Inflammatory macrophage treated with lipopolysaccharide for 4 hours (primary cell): ENCODE measurements at places on chromosomes 2 and 18.

GRCh38 chr2:31137211-31138036 lies 816 bp downstream of the GALNT14 start:
- DNase-seq, result peak; percentile 3

GRCh38 chr2:139917690-139918384 lies 1137.6 kb upstream of the NXPH2 start:
- DNase-seq, result no peak

DNA sequence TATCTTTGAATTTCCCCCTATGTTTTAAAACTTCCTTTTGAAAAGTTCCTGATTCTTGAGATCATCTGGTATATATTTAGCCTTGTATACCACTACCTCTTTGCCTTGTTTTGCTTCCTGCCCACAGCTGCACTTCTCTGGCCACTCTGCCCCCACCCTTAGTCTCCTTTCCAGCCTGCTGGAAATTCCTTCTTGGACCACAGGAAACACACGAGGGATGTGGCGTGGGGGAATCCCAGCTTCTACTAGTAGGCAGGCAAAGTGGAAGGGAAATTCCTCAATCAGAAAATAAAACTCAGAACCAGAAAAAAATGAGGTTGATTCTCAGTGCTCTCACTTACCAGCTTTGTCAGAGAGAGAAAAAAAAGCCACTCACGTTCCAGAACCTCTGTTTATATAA lies 13.4 kb downstream of the IL18RAP start:
- peak; percentile 41 for DNase-seq

DNA sequence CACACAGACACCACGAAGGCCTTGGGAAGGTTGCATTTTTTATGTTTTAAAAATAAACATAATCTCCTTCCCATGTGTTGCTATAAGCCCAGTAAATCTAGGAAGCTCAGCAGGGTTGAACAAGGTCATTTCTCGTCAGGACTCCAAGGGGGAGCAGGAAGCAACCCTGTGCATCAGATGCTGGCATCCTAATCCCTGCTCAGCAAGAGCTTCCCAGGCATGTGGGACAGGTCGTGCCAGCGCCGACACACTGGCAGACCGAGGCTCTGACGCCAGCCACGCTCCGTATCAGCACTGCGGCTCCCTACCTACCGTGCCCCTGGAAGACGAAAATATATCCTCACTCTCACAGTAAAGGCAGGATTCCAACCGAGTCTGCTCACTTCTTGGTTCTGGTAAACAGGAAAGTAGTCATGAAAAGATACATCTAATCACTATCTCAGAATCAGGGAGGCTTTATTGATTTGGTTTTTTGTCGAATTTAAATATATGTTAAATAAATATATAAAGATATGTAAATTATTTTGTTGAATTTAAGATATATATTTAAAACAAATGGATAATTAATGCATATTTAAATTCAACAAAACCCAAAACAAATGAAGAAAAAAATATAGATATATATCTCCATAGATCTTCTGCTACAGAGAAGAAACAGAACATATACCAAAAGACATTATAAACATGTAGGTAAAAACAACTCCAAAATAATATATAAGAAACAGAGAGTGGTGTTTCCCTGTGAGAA lies 61.4 kb downstream of the TXNL1 start:
- DNase-seq, result no peak

DNA sequence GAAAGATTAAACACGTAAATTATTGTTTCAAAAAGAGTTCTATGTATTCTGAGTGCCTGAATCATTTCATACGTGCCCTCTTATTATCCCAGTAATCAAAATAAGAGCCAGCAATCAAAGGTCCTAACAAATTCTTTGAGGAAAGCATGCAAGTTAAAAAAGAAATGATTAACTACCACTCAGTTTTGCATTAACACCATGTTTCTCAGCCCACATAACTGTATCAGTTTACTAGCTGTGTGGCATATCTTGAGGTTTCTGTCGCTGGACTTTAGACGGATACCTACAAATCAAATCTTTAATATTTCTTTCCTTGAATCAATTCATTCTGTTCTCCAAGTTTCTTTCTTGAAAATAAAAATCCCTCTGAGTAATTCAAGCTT lies 668.9 kb upstream of the CHAC2 start:
- DNase-seq, result no peak

DNA sequence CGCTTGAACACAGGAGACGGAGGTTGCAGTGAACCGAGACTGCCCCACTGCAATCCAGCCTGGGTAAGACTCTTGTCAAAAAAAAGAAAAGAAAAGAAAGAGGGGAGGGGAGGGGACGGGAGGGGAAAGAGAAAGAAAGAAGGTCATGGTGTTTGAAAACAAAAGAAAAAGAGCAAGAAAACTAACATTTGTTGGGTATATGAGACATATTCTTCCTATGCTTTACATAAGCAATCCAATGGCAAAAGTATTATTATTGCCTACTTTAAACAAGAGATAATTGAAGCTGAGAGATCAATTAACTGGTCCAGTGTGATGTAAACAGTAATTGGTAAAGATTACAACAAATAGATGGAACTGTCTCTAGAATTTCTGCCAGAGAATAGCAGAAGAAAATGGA lies 157.3 kb downstream of the ZRANB3 start:
- DNase-seq, result no peak

DNA sequence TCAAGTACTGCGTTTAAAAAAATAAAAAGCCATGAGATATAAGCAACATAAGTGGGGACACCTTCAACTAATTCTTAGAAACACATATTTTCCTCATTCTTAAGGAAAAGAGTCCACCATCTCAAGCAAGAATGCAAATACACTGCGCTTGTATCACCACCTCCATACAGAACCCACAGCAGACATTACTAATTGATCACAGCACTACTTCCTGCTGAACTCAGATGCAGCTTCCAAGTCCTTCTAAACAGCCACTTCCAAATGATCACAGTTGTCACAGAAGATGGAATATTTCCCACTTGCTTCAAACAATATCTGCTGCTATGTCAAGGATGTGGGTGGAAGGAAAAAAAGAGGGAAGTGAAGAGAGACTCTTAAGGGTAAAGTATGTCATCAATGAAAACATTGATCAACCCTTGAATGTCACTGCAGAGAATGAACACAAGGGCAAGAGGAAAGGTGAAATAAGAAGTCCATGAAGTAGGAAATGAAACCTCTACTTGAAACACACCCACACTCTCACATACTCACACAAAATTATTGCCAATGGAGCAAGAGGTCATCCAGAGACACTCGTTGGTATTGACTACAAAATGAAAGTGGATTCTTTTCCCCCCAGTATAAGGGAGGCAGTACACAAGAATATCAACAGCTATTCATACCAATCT lies 22.1 kb downstream of the TGFA start:
- DNase-seq, result peak; percentile 94

DNA sequence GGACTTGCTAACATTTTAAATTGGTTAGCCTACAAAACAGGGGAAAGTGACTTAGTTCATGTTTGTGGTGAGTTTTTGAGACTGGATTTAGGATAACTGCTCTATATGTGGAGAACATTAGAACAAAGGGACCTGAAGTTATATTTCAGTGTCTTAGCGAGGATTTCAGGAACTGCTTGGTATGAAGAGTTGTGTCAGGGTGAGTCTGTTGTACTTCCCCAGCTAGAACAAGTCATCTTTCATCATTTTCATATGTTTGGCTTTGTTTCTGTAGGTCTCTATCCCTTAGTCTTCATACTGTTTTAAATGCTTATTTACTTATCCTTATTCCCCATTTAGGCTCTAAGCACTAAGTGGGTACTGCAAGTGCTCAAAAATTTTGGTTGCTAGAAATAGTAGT lies 41.9 kb downstream of the KCMF1 start:
- peak; percentile 75 for DNase-seq

- peak; percentile 91 for DNase-seq
Measured at GRCh38 chr2:57894381-57894780, 152.2 kb upstream of the VRK2 start.

DNA sequence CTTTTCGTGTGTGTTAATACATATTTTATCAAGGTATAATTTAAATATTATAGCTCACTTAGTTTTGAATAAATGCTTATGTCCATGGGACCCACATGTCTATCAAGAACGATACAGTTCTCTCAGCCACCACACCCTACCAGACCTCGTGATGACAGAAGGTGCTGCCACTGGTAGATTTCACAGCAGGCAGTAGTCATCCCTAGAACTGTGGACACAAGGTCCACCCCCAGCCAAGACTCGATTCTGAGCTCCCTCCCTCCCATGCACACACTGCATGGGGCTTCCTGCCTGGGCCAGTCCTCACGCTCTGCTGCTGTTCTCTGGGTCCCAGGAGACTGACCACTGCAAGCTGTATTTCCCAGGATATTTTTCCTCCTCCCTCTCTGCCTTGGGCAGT lies 26.5 kb upstream of the CREB1 start:
- peak; percentile 88 for DNase-seq

- DNase-seq, result no peak
Measured at GRCh38 chr2:64785245-64785644, 131.5 kb upstream of the SERTAD2 start.

GRCh38 chr18:46562674-46563192 lies 94.3 kb downstream of the LOXHD1 start:
- DNase-seq, result no peak

- no peak for DNase-seq
Measured at GRCh38 chr2:39176997-39177396, 56.1 kb upstream of the SOS1 start.

- no peak for DNase-seq
Measured at GRCh38 chr2:29224693-29225551, 109.7 kb downstream of the CLIP4 start.

GRCh38 chr2:127176371-127177311 lies 43.5 kb downstream of the CYP27C1 start:
- DNase-seq, result peak; percentile 82

- peak; percentile 11 for DNase-seq
Measured at GRCh38 chr2:148565272-148565894, 79.2 kb upstream of the EPC2 start.

- no peak for DNase-seq
Measured at GRCh38 chr2:114614592-114614991, 172.2 kb downstream of the DPP10 start.

- DNase-seq, result no peak
Measured at GRCh38 chr2:134739236-134739878, 20.6 kb upstream of the TMEM163 start.

- no peak for DNase-seq
Measured at GRCh38 chr2:158743466-158743865, 51.7 kb upstream of the DAPL1 start.

DNA sequence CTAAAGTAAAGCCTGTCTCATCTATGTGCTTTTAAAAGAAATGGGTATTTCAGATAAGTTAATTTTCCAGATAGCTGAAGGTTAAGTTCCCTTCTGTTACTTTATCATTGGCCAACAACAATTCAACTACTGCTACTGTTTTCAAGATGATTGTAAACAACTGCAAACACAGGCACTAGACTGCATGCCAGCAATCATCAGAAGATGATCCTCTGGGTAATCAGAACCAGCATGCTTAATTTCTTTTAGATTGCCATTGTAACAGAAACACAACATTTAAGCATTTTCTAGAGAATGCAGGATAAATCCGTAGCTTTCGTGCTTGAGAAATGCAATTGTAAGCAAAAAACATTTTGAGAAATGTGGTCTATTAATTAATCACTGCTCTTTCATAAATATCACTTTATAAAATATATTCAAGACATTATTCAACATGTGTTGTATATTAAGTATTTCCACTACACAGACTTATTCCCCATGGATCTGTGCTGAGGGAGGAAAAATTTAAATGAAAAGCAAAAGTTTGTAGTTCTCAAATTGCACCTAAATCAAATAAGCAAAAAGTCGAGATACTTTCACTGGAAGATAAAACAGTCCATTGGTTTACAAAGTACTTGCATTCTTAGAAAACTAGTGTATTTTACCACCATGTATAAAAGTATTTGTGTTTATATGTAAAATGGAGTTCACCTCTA lies 133.7 kb downstream of the ATL2 start:
- no peak for DNase-seq

GRCh38 chr2:95357717-95358280 lies 44.7 kb upstream of the FAHD2A start:
- DNase-seq, result no peak

- no peak for DNase-seq
Measured at GRCh38 chr2:211751848-211752247, 786.8 kb downstream of the ERBB4 start.

DNA sequence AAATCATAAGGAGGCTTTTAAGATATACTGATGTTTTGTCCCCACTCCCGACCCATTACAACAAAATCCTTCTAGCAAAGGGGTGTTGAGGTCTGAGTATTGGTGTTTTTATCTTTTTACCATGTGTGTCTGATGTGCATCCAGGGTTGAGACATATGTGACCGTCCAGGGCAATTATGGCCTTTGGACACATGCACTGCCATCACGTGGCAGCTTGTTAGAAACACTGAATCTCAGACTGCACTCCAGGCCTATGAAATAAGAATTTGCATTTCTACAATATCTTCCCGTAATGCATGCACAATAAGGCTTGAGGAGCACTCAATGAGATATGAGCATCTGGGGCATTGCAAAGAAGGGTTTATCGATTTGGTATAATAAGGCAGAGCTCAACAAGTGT lies 235.1 kb upstream of the ZNF804A start:
- no peak for DNase-seq

- no peak for DNase-seq
Measured at GRCh38 chr18:21759836-21760235, 19.2 kb downstream of the MIB1 start.

DNA sequence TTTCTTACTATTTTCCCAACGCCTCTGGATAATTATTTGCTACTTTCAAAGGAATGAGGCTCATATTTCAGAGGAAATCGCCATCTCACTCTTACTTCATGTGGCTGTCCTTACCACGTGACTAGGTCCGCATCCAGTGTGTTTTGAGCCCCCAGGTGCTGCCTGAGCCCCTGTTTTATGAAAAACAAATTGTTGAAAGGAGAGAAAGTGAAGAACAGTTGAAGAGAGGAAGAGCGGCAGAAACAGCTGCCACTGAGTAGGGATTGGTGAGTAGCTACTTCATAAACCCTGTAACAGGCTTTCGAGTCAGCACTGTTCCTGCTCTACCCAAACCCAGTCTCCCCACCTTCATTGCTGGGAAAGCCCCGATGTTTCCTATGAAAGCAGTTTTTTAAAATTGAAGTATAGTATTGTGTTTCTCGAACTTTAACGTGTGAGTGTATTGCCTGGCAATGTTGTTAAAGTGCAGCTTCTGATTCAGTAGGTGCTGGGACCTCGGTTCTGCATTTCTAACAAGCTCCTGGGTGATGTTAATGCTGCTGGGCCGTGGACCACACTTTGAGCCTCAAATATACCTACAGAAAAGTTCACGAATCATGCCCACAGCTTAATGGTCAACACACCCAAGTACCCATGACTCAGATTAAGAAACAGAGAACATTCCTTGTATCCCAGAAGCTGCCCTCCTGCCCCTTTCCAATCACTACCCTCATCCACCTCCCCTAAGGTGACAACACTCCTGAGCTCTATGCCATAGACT lies 39.7 kb downstream of the TMEM177 start:
- no peak for DNase-seq
